ENCODE measurements at places on chromosomes 16 and 17.

DNA sequence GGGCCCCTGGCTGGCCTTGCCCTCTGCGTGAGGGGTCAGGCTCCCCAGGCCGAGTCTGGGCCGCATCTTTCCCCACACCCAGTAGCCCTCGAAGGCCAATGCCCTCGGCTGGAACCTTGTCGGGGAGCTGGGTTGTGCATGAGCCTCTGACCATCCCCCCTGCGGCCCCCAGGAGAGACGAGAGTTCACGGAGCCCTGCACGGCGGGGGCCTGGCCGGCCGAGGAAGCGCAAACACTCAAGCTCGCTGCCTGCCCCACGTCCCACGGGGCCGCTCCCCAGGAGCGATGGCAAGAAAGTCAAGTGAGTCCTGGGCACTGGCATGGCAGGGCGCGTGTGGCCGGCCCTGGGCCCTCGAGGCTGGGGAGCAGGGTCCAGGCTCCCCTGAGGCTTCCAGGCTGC lies 57.3 kb downstream of the BAHCC1 start:
- no peak for DNase-seq

GRCh38 chr17:78322858-78323455 lies 36.9 kb downstream of the SOCS3 start:
- no peak for DNase-seq

- no peak for DNase-seq
Observed at GRCh38 chr16:27246439-27246838, 22.1 kb downstream of the NSMCE1 start.

DNA sequence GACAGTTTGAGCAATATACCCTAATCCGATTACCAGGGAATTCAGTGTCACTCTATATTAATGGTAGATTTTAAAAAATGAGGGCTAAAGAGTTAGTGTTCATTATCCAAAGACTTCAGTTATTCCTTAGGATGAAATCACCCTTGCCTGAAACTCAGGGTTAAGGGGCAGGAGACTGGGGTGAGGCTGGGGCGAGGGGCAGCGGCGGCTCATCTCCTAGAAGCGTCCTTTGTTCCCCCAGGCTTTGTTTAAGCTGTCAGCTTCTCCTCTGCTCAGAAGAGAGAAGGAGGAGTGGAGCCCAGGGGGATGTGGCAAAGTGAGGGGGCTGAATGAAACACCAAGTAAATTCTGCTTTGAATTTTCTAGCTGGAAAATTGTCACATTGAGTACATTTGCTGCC lies 117.7 kb upstream of the ELAC2 start:
- DNase-seq, result no peak

GRCh38 chr17:1936766-1937165 lies 88.4 kb downstream of the RTN4RL1 start:
- no peak for DNase-seq

GRCh38 chr16:54455030-54455725 lies 168.6 kb upstream of the IRX3 start:
- DNase-seq, result no peak

- no peak for DNase-seq
Observed at GRCh38 chr17:48998587-48999440, 1.6 kb downstream of the IGF2BP1 start.

- no peak for DNase-seq
Observed at GRCh38 chr17:29573871-29574731, 5.6 kb downstream of the TP53I13 start.

GRCh38 chr16:50268352-50268751 lies 2.0 kb downstream of the ADCY7 start:
- no peak for DNase-seq

GRCh38 chr16:89319886-89320781 lies 102.6 kb downstream of the ZNF778 start:
- DNase-seq, result peak; percentile 67

DNA sequence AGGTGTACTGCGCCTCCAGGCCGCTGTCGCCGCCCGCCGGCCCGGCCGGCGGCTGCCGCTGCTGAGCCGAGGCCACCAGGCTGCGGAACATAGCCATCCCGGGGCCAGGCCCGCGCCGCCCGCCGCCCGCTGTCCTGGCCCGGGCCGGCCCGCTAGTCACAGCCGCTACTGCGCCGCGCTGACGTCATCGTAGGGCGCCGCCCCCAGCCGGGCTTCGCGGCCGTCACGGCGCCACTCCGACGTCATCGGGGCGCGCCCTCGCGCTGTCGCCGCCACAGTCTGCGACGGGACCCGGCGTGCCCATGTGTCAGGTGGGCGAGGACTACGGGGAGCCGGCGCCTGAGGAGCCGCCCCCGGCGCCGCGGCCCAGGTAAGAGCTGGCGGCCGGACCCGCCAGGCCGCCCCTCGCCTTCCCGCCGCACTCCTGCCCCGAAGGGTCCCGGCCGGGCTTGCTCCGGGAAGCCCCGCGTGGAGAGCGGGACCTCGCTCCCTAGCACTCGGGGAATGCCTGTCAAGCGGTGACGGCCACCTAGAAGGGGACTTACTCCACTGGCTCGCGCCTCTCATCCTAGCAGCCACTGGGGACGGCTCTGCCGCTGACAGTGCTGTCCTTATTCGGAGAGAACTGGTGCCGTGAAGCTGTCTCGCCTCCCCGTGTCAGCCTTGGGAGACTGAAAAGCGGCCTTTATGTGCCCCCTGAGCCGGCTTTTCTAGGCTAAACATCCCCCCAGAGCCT lies at the start of the genes CTU2 and RNF166:
Gene CTU2, plus strand, starts transcription at position 275 of the 736 bp plus-strand sequence. Its CDS starts 28 bp downstream, at position 303.
Gene RNF166, minus strand, starts transcription at position 180 of the 736 bp plus-strand sequence. Its CDS starts 83 bp downstream, at position 97.
- peak; percentile 91 for DNase-seq

DNA sequence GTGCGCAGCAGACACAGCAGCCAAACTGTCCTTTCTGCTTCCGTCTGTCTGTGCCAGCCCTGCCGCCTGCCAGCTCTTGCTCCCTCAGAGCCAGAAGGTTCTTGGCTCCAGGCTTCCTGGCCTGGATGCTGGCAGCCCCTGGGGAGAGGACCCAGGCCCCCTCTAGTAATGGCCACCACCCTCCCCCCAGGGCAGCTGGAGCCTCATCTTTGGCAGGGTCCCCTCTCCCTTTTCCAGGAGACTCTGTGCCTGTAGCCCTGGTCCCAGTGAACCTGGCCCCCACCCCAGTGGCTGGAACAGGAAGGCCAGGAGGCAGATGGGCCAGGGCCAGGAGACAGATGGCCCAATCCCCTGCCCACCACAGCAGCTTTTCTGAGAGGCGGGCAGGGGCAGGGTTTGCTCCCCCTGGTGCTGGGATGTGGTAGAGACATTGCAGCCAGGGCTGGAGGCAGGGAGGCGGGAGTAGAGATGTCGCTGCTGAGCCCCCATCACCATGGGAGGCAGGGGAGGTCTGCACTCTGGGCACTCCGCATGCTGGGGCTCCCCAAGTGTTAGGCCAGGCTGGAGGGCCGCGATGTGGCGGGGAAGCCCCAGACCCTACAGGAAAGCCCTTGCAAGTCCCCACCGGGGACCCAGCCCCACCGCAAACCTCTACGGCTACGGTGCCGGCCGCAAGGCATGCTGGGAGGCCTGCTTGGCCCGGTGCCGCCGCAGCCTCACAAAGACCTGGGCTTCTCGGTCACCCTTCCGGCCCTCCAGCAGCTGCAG lies 16.7 kb downstream of the UNC13D start:
- peak; percentile 20 for DNase-seq

- peak; percentile 80 for DNase-seq
Observed at GRCh38 chr16:11743308-11744074, 834 bp upstream of the TXNDC11 start.

DNA sequence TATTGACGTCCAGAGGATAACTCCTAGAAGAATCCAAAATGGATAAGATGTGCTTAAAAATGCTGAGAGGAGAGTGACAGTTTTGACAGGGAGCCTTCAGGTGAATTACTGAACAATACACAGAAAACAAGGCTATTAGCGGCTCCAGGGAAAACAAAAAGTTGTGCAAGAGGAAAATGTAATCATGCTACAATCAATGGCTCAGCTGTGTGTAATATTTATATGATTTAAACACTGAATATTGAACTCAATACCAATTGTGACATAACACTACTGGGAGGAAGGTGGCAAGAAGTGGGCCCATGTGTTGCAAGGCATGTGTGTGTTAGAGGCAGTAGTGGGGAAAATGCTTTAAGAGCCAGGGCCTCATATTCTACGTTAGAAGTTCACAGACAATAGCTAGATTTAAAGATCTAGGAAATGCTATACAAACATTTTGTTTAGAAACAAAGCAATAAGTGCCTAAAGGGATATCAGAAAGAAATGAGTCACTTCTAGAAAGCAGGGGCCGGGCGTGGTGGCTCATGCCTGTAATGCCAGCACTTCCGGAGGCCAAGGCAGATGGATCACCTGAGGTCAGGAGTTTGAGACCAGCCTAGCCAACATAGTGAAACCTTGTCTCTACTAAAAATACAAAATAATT lies 253.2 kb upstream of the IRX5 start:
- peak; percentile 2 for DNase-seq

- DNase-seq, result no peak
Observed at GRCh38 chr17:44115585-44116415, 7.6 kb downstream of the HDAC5 start.

DNA sequence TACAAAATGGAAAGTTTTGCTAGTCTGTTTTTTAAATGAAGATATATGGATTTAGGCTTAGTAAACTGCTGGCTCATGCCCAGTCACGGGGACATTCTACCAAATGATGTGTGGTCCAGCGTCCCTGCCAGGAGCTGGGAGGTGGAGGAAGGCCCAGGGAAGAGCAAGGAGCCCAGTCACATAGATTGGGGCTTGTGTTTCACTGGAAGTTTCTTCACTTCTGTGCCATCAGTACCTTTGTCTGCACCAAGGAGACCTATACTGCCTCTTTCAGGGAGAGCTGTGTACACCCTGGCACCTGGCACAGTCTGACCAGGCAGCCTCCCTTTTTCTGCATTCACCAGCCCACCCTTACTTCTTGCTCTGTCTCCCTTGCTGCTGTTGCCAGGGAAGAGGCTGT lies 32.6 kb upstream of the ERN1 start:
- no peak for DNase-seq

- peak; percentile 74 for DNase-seq
Observed at GRCh38 chr17:29565643-29566472, 979 bp downstream of the ABHD15 start.

DNA sequence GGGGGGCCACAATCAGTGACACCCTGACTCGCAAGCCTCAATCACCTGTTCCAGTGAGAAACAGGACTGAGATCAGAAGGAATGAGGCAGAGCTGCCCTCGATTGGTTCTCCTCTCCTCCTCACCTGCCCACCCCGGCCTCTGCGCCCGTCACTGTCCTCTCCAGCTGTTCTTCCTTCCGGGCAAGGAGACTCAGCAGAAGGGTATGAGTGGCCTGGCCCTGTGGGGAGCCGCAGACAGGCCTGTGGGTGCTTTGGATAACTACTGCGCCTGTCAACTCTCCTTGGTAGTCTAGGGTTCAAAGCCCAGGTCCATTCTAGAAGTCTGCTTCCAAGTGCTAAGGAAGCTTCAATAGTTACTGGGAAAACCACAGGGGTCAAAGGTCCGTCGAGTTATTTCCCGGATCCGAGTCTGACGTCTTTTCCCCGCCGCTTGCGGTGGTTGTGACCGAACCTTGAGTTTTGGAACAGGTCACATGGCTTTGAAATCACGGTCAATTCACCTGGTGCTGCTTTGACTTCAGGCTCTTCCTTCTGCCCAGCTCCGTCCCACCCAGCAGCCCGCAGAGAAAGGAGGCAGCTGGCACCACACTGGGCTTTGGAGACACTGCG lies 8.3 kb downstream of the CARD14 start:
- no peak for DNase-seq

DNA sequence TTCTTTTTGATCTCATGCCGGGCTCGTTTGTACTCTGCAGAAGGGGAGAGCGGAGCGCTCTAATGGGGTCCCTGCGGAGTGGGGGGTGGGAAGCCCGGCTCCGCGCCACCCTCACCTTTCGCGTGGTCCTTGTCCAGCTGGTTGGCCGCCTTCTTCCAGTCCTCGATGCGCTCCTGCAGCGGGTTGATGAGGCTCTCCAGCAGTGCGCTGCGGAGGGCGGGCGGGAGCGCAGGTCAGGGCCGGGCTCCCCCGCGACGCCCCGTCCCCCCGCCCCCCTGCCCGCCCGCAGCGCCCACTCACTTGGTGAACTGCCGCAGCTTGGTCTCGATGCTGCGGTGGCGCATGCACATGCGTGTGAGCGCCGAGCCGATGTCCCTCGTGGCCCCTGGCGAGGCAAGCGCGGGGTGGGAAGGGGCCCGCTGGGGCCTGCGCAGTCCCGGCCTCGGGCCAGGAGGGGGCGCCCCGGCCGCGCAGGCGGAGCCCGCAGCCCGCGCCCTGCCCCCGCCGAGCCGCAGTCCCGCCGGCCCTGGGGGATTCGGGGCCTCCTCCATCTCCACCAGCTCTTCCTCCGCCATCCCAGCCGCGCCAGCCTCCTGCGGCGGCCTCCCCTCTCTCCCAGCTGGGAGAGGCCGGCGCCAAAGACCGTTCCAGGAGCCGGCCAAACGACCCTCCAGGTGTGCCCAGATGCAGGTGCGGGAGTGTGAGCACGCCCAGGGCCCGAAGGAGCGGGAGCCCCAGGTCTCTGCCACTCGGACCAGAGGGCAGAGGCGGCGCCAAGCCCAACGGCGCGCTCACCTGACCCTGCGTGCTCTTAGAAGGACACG lies 6.0 kb downstream of the MTSS2 start:
- DNase-seq, result no peak
